ENCODE measurements at places on chromosomes 12 and 14. TPM values are rescaled to one million over a fixed set of nuclear protein-coding genes. Genes with fewer than 3 reads are reported as not detected.

DNA sequence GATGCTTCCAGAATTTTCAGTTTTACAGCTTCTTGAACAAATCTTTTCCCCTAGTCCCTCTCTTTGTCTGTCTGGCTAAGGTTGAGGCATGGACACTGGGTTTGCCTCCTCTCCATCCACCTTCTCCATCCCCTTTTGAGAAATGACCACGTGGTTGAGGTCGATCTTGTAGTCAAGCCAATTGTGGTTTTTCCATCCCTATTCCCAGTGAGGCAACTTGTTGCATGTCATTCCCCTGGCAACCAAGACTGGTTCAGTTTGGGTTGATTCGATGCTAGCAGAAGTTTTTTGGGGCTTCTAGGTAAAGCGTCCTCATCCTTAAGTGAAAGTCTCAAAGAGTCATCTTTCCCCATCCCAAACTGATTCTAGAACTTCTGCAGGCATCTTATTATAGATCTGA is 300.8 kb downstream of the APAF1 start:
- DNase-seq: no peak

Gene MDM2
- polyA plus RNA-seq: 21.0 TPM

Gene MFAP5
- polyA plus RNA-seq: 1.5 TPM

- peak; percentile 53 for DNase-seq
These were observed 33.9 kb downstream of the SPX start for GRCh38 chr12:21559855-21560569.

GRCh38 chr12:94140556-94140955 is 7.8 kb upstream of the PLXNC1 start:
- peak; percentile 10 for DNase-seq

DNA sequence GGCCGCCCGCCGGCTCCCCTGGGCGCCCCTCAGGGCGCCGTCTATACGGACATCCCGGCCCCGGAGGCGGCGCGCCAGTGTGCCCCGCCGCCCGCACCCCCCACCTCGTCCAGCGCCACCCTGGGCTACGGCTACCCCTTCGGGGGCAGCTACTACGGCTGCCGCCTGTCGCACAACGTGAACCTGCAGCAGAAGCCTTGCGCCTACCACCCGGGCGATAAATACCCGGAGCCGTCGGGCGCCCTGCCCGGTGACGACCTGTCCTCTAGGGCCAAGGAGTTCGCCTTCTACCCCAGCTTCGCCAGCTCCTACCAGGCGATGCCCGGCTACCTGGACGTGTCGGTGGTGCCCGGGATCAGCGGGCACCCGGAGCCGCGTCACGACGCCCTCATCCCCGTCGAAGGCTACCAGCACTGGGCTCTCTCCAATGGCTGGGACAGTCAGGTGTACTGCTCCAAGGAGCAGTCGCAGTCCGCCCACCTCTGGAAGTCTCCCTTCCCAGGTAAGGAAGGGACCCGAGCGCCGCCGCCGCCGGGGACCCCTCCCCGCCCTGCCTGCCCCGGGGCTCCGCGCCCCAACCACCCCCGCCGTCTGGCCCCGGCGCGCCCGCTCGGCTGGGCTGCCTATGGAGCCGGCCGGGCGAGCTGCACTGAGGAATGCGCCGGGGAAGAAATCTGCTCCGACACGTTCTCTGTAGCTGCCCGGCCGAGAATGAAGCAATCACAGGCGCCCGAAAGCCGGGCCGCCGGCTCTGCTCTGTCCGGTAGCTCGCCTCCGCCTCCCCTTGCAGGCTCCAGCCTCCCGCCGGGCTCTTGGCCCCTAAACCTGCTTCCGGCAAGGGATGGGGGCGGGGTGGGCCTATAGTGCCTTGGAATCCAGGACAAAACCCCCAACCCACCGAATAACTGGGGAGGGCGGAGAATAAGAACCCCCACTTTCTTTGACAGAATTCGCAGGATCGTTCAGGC is 794 bp downstream of the HOXC13 start:
- no peak for DNase-seq

- DNase-seq: peak; percentile 70
These were observed 5.3 kb upstream of the ACACB start for GRCh38 chr12:109110988-109111495.

Gene KLHDC1
- 0.51 TPM for polyA plus RNA-seq

Gene OR10AD1
- polyA plus RNA-seq: not detected

Gene KRT85
- polyA plus RNA-seq: not detected

DNA sequence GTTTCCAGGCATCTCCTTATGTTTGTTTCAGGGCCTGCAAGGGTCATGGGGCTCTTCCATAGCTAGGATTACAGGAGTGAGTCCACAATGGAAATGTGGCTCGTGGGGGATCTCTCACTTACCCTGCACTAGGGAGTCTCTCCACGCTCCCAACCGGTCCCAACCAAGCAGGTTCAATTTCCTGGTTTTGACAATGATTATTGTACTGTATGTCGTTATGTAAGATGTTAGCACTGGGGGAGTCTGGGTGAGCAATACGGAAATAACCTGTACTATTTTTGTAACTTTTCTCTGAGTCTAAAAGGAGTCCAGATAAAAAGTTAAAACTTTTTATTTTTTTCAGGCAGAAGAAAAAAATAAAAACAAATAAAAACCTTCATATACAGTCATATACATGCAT is 325.7 kb upstream of the RGS6 start:
- no peak for DNase-seq

Gene OR4E2
- polyA plus RNA-seq: not detected

Gene FOXN4
- polyA plus RNA-seq: not detected

GRCh38 chr12:47591795-47592194 is 114.0 kb downstream of the RPAP3 start:
- no peak for DNase-seq

Gene LYZ
- not detected for polyA plus RNA-seq

Gene GPN3
- 11.4 TPM for polyA plus RNA-seq

Gene MUCL1
- polyA plus RNA-seq: not detected

Gene SDR9C7
- polyA plus RNA-seq: not detected

DNA sequence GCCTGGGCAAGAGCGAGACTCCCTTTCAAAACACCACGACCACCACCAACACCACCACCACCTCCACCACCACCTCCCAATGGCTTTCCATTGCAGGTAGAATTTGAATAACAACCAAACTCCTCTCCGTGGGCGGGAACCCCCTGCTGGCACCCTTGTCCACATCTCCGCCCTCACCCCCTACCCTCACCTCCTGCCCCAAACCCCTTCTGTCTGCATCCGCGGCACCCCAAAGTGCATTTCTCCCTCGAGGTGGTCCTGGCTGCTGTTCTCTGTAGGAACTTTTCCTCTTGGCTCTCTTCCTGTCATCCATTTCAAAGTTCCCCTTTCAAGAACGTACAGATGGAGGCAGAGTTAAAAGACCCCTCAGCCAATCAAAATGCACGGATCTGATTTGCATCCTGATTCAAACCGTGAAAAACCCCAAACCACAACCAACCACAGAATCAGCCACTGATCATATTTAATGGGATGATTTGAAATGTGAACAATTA is 3.8 kb downstream of the SDSL start:
- no peak for DNase-seq

DNA sequence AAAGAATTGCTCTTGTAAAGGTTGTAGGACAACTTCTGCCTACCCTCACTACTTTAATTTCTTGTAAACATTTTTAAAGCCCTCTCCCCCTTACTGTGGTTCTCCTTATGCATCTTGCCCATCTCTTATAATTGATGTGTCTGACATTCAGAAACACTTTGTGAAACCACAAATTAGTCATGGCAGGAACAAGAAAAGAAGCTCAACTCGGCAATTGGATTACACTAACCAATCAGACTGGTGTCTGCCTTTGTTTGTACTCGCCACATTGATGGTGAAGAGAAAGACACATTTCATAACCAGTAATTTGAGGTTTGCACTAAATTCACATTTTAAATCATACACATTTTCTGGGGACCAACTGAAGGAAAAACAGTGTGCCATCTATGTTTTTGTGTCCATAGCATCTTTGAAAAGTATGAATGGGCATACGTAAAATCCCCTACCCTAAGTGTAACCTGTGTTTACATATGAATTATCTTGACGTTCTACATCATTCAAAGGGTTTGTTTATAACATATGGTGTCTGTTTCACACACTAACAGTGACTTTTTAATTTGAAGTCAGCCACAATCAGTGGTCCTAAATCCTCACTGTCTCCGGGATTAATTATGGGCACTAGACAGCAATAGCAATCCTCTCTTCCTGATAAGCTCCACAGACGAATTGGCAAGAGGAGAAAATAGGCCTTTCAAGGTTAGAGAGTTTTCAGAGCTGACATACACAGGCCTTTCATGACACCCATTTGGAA is 49.9 kb downstream of the OTX2 start:
- DNase-seq: no peak

Gene MEG3
- 518 TPM for polyA plus RNA-seq

GRCh38 chr14:83568141-83568540 is 1961.8 kb upstream of the FLRT2 start:
- peak; percentile 35 for DNase-seq

DNA sequence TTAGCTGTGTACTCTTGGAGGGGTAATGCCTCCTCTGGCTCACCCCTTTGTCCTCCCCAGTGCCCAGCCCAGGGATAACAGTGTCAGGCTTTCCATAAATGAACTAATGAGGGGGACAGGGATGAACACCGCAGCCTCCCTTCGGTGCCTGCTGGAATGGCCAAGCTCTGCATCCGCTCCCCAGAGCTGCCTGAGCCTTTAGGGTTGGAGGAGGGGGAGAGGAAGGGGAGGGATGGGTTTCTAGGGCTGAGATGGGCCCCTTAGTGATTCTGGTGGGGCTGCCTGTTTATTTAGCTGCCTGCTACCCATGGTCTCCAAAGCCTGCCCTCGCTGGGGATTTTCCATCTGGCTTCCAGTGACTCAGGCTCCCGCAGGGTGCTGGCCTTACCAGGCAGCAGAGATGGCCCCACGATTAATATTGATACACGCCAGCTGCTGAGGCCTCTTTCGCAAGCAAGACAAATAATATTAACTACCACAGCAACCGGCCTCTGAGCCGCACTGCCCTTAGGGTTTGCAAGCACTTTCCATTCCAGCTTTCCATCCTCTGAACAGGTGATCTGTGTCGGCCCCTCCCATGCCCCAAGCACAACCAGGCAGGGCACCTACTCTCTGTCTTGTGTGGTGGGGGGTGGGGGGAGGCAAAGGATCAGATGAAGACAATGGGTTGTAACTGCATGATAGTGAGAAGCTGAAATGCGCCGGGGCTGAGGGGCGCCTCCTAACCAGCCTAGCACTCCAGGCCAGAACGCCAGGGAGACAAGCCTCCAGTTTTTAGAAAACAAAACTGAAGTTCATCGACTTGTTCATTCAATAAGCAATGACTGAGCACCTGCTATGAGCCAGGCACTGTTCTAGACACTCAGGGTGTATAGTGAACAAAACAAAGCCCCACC is 56.7 kb downstream of the C14orf132 start:
- peak; percentile 92 for DNase-seq

GRCh38 chr12:122862872-122863701 is 27.8 kb downstream of the HIP1R start:
- no peak for DNase-seq

Gene MYO1H
- not detected for polyA plus RNA-seq

Gene CCDC197
- not detected for polyA plus RNA-seq

- DNase-seq: peak; percentile 19
These were observed 461.1 kb downstream of the LRIG3 start for GRCh38 chr12:58459191-58459590.

Gene MAP3K12
- polyA plus RNA-seq: 48.6 TPM

- no peak for DNase-seq
These were observed 27.6 kb downstream of the EVL start for GRCh38 chr14:100092832-100093231.

Gene DNAJC22
- 8.1 TPM for polyA plus RNA-seq

DNA sequence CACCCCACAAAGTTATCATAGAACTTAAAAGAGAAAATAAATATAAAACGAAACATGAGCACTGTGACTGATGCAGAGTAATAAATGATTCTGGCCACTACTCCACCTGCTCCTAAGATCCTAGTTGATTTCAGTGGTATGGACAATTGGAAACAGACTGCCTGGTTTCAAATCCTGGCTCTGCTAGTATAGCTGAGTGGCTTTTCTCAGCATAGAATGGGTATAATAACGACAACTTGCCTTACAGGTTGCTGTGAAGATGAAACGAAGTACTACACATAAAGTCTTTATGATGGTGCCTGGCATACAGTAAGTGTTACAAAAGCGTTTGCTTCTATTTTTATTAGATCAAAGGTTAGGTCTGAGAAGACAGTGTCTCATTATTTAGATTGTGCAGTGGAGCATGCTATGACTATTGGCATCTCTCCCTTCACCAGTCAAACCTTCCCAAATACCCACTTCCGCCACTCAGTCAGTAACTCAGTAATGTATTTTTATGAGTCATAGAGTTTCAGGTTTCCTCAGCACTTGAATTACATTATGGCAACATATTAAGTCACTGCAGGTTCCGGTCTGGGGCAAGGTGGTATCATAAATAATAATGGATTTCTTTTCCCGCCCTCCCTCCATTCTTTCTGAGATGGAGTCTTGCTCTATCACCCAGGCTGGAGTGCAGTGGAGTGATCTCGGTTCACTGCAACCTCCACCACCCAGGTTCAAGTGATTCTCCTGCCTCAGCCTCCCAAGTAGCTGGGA is 29.7 kb upstream of the NR2C1 start:
- DNase-seq: peak; percentile 94

DNA sequence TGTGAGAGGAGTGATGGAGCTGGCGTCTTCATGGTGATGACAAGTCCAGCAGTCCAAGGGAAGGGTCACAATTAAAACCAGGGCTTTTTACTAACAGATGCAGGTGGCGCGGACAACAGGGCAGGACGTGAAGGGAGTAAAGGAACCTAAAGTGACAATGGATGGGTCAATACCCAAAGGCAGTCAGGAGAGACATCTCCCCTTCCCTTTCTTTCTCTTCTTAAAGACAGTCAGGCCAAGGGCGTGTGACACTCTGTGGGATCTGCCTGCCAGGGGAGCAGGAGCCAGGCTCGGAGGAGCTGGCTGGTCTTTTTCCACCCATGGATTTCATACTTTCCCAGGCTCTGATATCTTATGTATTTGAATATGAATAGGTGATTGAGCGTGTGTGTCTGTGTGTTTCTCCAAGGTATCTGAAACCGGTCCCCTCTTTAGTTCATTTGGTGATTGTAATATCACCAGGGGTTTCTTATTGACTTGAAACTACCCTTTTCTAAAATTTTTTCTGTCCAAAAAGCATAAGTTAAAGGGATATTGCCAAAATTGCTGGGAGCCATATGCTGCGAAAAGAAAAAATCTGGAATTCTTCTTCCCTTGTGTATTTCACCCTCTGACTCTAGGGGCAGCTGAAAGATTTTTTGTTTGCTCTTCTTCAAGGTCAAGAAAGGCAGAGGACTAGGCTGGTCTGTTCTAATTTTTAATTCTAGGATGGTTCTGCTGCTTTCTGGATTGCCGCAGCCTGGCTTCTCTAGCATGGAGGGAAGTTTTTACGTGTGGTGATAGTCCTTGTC is 61.8 kb downstream of the FBXL14 start:
- no peak for DNase-seq
